ENCODE measurements at places on chromosomes 2 and 18.

DNA sequence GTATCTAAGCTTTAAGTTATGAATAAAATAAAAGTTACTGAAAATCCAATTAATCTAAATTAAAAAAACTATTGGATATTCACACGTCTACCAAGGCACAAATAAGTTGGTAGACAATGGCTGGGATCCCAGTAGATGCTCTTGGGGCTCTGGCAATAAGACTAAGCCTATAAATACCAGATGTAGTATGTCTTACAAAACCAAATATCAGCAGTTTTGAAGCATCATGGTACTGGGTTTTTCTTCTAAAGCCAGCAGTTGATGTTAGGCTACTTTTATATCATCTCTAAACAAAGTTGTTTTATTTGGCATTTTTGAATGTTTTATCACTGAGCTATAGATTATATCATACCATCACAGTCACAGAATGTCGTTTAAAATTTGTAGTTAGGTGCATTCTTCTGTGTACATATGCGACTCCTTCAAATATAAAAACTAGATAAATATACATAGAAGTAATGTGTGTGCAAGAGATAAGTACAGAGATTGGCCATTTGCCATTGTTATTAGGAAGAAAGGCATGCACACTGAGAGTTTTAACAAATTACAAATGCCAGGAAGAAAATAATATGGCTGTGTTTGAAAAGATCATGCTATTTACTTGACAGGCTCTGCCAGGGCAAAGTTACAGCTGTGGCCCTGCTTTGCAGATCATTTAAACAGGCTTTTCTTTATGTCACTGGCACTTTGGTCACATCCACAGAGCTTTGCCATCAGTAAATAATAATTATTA, 21.6 kb upstream of the TMEM17 start:
- DNase-seq = no peak

DNA sequence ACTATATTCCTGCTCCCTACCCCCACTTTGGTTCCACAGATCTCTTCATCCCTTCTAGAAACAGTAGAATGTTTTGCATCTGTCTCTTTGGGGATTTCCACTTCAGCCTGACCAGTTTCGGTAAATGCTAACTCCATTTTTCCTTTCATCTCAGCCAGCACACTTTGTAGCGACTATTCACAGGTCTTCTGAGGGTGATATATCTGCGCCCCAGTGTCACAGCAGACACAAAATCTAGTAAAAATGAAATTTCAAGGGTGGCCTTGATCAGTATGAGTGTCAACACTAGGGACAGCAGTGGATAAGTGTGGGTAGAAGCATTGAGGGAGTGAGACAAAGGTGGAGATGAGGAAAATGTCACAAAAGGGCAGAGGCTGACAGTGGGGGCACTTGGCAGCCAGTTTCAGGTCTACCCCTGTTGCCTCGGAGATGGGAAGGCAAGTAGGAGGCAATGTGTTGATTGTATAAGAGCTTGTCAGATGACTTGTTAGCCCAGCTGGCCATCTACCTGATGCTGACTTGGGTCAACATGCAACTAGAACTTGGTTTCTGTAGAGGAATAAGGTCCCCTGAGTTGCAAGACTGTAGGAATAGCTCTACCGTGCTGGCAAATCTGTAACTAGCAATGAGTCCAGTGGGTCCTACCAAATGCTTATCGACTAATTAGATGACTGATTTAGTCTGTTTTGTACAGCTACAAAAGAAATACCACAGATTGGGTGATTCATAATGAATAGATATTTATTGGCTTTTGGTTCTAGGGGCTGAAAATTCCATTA, 60.7 kb downstream of the CXCR4 start:
- no peak for DNase-seq

GRCh38 chr18:66325251-66325650, 278.6 kb downstream of the CDH19 start:
- DNase-seq = no peak

DNA sequence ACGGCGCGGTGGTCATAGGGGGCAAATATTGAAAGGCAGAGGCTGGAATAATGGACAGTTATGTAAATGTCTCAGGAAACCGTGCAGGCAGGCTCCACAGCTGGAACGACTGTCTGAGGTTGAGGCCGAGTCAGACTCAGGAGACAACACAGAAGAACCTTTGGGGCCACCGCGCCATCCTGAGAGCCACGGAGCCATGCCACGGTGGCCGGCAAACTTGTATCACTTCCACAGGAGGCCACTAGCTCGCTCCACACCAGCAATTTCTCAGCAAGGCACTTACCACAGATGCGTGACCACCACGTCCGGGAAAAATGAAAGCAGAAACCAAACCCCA, 156.7 kb upstream of the SALL3 start:
- DNase-seq = no peak

GRCh38 chr2:118801151-118801550, 46.3 kb downstream of the EN1 start:
- DNase-seq = no peak

DNA sequence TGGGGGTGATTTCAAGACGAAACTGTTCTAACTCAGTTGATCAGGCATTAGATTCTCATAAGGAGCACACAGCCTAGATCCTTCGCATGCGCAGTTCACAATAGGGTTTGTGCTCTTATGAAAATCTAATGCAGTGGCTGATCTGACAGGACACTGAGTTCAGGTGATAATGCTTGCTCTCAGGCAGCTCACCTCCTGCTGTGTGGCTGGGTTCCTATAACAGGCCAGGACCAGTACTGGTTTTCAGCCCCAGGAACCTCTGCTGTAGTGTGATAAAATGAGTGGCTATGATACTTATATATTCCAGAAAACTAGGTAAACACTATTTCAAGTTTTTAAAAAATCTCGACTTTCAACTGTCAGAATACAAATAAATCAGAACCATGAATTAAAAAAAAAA, 271.4 kb downstream of the GALNT13 start:
- no peak for DNase-seq

DNA sequence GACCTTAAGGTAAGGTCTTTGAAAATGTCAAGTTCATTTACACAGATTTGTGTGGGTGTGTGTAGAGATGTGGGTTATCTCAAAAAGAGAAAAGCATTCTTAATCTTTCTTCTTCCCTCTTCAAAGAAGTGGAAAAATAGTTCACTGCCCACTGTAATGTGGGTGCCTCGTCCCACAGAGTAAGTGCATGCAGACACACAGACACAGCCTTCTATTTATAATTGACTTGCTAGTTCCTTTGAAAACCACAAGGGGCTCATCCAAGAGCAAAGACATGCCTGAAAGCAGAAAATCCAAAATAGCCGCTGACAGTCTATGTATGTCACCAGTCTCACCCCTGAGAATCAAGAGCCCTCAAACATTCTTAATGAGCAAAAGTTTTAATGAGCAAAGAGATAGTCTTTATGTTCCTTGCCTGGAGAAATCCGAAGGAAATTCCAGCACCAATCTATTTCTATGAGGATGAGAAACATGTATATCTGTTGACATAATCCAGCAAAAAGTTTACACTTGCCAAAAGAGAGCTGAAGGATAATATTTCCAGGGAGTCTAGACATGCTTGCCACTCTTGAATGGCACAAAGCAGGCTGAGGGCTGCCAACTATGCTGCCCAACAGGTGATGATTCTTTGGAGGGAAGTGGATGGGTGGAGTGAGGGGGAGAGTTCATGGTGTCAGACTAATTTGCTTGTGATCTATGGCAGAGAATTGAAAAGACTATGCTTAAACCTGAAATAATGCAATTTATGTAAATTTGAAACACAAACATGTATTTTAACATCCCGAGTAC, 93.9 kb downstream of the ACVR1 start:
- peak; percentile 21 for DNase-seq

DNA sequence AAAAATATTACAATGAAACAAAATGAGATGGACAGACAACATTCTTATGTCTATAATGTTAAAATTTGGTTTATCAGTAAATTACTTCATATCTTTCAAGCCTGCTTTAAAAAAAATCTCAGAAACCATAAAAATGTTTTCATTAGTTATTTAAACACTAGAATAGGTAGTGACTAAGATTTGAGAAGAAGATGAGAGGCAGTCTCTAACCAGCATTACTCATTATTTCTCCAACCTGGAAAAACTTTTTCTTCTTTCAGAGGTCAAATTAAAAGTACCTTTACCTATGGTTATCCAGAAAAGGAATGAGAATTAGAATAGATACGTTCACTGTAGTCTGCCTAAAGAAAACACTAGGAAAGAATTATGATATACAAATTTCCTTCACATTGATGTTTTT, 50.3 kb downstream of the IKZF2 start:
- DNase-seq = no peak

DNA sequence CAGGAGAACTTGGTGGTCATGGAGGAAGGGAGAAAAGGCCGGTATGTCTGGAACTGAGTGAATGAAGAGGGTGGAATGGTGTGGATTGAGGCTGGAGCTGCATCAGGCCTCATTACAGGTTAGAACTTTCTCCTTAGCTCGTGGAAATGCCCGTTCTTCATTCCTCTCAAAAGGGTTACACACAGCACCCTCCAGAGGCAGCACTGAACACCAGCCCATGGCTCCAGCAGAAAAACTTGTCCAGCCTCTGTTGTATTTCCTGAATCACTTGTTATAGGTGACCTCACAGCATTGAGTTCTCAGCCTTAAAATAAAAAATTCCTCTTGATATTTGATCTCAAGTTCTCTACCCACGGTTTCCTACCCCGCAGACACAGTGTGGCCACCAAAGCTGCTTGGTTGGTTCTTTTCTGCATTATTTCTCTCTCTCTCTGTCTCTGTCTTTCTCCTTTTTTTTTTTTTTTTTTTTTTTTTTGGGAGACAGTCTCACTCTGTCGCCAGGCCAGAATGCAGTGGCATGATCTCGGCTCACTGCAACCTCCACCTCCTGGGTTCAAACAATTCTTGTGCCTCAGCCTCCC, 89.6 kb downstream of the ITGB1BP1 start:
- DNase-seq = peak; percentile 86

DNA sequence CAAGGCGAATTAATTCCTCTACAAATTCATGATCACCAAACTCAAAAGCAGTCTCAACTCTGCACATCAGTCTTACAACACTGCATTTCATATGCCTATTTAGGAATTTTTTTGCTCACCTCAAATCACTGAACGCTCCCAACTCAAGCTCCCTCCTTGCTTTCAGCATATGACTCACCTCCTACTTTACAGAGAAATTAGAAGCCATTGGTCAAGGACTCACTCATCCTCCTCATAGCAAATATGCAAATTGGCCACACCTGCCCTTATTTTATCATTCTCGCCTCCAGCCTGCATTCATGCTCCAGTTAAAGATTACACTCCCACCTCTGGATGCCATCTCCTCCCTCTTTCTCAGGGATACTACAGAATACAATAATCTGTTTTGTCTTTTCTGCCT, 148.8 kb downstream of the MBD2 start:
- DNase-seq = no peak

DNA sequence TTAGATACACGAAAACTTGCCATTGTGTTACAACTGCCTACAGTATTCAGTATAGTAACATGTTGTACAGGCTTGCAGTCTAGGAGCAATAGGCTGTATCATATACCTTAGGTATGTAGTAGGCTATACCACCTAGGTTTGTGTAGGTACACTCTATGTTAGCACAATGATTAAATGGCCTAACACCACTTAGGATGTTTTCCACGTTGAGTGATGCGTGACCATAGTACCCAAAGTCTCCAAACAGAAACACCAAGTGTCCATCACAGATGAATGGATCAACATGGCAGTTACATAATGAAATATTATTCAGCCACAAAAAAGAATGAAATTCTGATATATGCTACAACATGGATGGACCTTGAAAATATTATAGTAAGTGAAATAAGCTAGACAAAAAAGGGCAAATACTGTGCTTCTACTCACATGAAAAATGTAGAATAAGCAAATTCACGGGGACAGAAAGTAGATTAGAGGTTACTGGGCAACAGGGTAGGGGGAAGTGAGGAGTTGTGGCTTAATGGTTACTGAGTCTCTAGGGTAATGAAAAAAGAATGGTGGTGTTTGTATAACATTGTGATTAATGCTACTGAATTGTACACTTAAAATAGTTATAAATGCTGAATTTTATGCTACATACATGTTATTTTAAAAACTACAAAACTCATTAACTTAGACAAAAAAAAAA, 62.6 kb downstream of the TMEM131 start:
- DNase-seq = no peak

DNA sequence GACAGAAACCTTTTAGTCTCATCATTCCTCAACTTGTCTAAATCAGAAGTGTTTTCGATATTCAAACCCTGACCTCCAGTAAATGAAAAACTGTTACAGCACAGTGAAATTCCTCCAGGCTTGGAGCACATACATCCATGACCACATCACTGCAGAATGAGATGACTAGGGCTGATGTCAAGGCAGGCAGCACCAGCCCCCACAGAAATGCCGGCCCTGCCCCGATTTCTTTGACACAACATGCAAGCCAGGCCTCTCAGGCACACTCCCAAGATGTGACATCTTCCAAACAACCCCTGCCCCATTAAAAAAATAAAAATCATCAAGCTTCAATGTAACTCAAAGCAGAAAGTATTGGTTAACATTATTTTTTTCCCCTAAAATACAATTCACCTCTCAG, 103.3 kb downstream of the CTAGE1 start:
- DNase-seq = peak; percentile 79

GRCh38 chr2:20565623-20566236, 85.2 kb downstream of the HS1BP3 start:
- no peak for DNase-seq

DNA sequence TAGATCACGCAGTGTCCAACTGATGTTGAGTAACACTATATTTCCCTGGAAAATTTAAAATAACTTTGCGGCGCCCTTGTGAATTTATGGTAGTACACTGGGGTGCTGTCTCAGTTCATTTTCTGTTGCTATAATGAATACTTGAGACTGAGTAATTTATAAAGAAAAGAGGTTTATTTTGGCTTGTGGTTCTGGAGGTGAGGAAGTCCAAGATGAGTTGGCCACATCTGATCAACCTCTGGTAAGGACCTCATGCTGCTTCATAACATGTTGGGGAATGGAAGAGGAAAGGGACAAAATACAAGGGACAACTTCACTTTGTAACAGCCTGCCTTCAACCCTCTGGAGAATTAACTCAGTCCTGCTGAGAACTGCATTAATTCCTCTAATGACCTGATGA, 36.4 kb downstream of the ACTR3 start:
- no peak for DNase-seq

DNA sequence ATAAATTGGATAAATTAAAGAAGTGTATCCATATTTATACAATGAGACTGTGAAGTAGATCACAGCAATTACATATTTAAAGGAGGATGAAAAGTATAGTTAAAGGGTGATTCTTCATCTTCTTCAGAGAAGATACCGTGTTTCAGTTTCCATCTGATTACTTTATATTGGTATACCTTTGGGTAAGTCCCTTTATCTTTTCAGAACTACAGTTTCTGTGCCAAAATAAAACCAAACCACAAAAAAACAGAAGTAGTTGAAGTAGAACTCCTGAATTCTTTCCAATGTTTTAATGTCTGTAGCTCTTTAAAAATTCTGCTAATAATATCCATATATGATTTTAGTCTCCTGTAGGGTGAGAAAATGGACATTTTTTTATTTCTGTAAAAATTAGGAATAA, 231.2 kb upstream of the LINC00305 start:
- no peak for DNase-seq

- DNase-seq = no peak
These were observed 29.7 kb upstream of the CHST9 start for GRCh38 chr18:27214831-27215230.

Measured in AG08395 (cell line).